ENCODE measurements at places on chromosomes 6 and 20.

DNA sequence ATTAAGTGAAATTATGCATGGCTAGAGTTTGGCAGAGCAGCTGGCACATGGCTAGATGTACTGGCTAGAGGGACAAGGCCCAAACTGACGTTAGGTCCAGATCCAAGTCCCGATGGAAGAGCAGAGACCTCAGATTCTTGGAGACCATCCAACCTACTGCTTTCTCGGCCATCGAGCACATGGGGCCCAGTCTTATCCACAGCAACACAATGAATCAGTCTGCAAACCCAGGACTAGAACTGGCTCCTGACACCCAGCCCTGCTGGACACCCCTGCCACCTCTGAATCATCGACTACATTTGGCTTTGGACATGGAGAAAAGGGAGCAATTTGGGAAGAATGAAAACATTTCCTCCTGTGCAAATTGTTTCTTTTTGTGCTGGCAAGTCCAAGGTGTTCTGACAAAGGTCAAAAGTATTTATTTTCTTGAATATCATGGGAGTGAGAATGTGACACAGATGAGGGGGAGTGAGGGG is 23.9 kb upstream of the YWHAB start:
- no peak for DNase-seq

GRCh38 chr6:132804251-132804650 is 5.8 kb upstream of the SLC18B1 start:
- DNase-seq: no peak

DNA sequence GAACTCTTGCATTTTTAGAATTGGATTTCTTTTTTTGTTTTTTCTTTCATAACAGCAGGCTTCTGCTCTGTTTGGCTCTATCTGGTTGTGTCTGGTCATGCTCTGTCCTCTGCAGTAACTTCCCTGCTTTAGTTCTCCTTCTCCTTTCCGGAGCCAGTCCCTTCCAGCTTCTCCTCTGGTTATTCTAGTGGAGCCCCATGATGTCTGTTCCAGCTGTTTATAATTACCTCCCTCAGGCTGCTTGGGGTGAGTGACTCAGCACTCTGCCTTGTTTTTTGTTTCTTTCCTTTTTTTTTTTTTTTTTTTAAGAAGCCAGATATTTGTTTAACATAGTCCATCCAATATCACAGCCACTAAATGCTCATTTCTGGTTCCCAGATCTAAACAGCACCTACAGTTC is 409.6 kb downstream of the MAFB start:
- DNase-seq: no peak

DNA sequence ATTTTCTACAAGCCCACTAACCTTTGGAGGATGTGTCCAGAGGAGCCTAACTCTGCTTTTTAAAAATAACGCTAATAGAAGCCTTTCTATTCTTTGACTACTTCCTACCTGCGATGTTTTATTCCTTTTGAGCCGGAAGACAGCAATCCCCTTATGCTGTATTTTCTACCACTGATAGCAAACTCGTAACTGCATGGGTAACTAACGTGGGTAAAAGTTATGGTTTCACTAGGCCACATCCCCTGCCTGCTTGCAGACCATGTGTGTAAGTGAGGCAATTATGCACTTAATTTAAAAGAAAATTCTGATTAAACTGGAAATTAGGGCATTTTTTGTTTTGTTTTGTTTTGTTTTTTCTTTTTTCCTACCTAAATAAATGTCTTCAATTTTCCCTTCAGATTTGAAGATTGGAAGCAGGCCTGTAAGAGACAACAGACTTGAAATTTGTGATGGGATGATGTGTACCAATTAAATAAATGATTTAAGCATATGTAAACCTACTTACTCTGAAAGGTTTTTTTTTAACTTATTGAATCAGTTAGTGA is 931 bp downstream of the UFL1 start:
- no peak for DNase-seq

GRCh38 chr6:38039502-38039901 is 220.0 kb downstream of the ZFAND3 start:
- DNase-seq: no peak

- no peak for DNase-seq
Measured at GRCh38 chr6:167907837-167908681, 81.3 kb downstream of the AFDN start.

- no peak for DNase-seq
Measured at GRCh38 chr6:137901454-137901853, 34.4 kb downstream of the TNFAIP3 start.

- no peak for DNase-seq
Measured at GRCh38 chr6:54441020-54441419, 132.8 kb downstream of the TINAG start.

GRCh38 chr20:47781632-47782031 is 3.6 kb downstream of the SULF2 start:
- DNase-seq: no peak

- DNase-seq: no peak
Measured at GRCh38 chr20:58895448-58896180, 43.1 kb downstream of the GNAS start.

DNA sequence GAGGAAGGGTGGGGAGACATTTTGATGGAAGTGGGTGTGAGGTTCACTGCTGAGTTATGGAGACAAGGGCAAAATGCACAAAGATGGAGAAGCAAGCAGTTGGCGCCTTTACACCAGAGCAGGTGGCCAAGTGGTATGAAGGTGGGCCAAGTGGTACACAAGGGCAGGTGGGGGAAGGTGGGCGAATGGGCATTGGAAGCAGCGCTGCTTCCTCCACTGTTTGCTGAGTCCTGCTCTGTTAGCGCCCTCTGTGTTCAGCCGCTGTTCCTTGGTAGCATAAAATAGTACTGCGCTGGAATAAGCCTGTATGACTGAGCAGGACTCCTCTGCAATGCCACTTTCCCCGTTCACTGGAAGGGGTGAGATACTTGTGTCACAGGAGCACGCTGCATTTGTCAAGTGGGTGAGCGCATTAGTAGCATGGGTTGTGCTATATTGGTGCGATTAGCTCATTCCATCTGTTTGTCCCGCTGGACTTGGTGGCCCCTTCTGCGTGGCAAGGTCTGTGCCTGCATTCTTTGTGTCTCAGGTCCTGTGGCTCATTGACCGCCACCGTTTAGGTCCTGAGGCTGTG is 116.4 kb downstream of the TOX2 start:
- no peak for DNase-seq

- DNase-seq: no peak
Measured at GRCh38 chr6:586553-586952, 70.3 kb downstream of the HUS1B start.

DNA sequence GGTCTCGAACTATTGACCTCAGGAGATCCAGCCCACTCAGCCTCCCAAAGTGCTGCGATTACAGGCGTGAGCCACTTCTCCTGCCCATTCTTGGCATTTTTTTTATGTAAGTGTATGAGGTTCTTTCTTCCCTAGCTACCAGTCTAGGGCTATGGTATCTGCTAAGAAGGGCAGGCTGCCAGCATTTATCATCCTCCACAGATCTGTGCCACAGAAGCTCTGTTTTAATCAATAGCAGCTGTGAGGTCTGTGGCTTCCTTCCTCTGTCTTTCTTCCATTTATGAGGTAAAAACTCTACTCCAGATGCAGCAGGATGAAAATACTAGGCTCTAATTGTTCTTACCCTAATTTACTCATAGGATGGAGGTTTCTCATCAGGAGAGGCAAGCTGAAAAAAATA is 1382.4 kb upstream of the ADGRB3 start:
- no peak for DNase-seq

DNA sequence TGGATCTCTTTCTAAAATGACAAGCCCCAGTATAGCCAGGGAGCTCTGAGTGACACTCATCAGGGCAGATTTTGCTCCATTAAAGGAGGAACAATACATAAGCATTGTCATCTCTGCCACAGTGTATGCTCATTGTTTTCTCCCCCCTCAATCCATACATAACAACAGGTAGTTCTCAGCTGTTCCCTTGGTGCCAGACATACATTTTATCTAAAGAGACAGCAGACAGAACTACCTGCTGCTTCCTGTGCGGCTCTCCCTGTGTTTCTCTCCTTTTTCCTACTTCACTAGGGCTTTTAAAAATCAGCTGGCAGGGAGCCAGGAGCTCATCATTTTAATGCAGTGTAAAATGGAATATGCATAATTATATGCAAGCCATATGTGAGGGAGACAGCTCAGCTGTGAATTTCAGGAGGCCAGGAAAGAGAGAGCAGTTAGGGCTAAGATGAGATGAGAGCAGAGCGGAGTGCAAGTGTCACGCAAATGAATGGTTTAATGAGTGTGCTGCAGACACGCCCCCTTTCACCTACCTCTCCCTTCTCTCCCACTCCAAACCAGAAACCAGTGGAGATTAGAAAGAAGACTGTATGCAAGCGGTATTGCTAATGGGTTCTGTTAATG is 96.0 kb downstream of the SOBP start:
- no peak for DNase-seq

DNA sequence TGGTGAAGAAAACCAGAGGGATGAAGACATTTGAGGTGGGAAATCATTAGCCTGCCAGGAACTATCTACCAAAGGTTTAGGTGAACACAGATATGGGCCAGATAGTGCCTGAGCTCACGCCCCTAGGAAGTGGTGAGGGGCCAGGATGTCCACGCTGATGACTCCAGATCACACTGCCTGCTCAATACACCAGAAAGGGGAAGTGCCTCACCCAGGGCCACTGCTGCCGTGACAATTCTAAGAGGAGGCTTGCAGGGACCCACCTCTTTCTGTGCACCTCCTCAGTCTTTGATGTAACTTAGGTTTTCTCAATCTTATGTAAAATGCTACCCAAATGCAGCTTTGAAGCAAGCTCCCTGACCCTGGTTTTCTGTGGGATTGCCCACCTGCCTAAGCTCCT is 5.4 kb upstream of the RAB44 start:
- no peak for DNase-seq

- no peak for DNase-seq
Measured at GRCh38 chr6:54217018-54217417, 91.2 kb upstream of the TINAG start.

- DNase-seq: no peak
Measured at GRCh38 chr20:41166201-41167117, 29.1 kb downstream of the PLCG1 start.

DNA sequence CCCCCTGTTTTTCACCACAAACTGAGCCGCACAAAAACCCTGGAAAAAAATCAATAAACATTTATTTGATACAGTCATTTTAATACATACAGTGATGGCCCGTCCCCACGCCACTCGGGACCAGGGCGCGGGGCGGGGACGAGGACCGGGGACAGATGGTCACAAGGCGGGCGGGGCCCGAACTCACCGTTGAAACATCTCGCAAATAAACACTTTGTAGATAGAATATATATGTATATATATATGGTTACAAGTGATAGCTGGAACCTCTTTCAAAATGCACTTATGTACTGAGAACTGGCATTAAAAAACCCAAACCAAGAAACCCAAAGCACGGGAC is 418 bp upstream of the UCKL1 start:
- no peak for DNase-seq

GRCh38 chr6:75437421-75437891 is 56.1 kb downstream of the FILIP1 start:
- DNase-seq: no peak

DNA sequence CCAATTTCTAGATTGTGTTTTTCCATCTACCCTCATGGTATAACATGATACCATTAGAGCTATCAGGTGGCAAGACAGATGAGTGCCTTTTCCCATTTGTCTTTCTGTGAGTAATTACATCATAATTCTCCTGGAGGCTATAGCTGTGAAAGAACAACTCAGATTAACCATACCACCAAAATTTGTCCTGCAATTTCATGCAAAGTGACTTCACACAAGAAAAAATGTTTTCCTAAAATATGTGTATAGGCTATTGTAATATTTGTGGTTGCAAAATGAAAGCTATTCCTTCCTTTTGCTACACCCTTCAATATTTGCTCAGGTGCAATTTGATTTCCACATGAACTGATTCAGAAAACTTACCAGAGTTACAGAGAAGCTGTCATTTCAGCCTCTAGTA is 547.7 kb upstream of the ID4 start:
- DNase-seq: no peak

GRCh38 chr6:35718375-35718736 is 18.5 kb upstream of the ARMC12 start:
- no peak for DNase-seq

- no peak for DNase-seq
Measured at GRCh38 chr6:111357705-111358104, 125.3 kb downstream of the REV3L start.

DNA sequence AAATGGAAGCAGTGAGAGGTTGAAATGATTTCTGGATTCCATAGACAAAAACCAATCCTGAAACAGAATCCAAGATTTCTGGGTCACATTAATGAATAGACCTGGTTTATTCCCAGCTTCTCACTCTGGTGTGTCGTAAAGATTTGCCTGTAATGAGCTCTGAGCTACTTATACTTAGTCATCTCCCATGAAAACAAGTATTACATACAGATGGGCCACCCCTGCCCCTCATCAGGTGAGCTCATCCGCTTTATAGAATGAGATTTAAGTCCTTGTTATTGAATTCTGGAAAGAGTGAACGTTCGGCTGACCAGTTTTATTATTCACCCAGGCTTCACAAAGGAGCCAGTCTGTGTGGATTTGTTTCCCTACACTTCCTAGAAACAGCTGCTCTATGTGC is 47.1 kb upstream of the TMEM181 start:
- no peak for DNase-seq

- no peak for DNase-seq
Measured at GRCh38 chr20:22582386-22582963, 1.9 kb downstream of the FOXA2 start.

DNA sequence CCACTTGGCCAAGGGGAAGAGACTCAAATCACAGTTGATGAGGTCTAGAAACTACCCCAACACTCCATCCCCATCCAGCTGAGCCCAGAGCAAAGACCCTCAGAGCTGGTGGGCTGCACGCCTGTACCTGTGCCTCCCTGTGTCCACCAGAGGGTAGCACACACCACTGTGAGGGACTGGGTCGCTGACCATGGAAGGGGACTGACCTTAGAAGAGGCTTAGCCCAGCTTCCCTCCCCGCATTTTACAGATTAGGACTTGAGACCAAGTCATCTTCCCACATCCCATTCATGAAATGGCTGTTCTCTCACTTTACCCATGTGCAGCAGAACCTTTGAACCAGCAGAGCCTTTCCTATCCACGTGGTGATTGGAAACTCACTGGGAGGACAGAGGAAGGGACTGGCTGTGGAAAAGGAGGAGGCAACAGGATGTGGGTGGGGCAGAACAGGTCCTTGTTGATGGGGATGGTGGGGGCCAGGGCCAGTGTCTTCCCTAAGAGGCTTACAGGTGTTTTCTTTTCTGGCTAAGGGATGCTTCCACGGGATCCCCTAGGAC is 44.3 kb downstream of the CPXM1 start:
- DNase-seq: no peak

GRCh38 chr6:125102411-125102810 is 51.2 kb upstream of the TPD52L1 start:
- DNase-seq: no peak

GRCh38 chr6:7786214-7786661 is 60.3 kb downstream of the BMP6 start:
- no peak for DNase-seq

- DNase-seq: no peak
Measured at GRCh38 chr20:58449681-58450221, 60.7 kb downstream of the VAPB start.

GRCh38 chr20:22576273-22576672 is 8.1 kb downstream of the FOXA2 start:
- DNase-seq: no peak

GRCh38 chr6:30682143-30683117 is 4.0 kb downstream of the PPP1R18 start:
- peak; percentile 79 for DNase-seq

Data from stimulated activated CD8-positive, alpha-beta memory T cell treated with anti-CD3 and anti-CD28 coated beads, Interleukin-4, amount 100 ng/mL, for 24 hours (primary cell).